Hematopoietic multipotent progenitor cell treated with erythropoietin and hydrocortisone succinate and interleukin-3 and kit ligand, for 4 days (in vitro differentiated cells): ENCODE measurements at places on chromosomes 4 and X.
A peak's percentile ranks its signal among the peaks of the same experiment; 100 is the strongest.

DNA sequence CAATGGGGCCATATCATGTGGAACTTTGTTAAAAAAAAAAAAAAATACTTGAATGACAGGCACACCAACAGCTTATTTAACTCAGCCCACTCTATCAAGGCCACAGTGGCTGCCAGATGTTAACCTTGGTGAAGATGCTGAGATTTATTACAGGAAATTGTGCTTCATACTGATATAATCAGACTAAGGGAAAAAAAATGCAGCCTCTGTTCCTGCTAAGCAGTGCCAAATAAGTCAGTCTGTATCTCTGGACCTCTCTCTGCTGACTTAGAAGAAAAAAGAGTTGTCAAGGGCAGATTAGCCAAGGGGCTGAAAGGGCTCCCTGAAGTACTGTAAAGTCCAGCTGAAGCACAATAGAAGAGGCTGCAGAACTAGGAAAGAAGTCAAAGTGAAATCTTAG lies 677.7 kb upstream of the HTR2C start:
- DNase-seq = peak; percentile 56

DNA sequence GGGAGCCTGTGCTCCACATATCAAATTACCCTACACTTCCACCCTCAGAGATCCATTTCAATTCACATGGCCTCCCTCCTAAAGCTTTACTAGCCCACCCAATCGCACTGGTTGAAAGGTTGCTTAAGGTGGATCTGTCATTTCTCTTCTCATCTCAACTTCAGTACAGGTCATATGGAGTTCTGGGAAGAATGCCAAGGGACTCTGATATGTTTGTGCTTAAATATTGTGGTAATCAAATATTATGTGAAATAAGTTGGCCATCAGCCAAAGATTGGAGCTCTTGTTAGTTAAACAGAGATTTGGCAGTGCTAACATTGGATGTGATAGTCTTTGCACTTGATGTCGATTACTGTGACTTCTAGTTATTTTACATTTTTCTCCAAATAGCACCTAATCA lies 20.5 kb downstream of the SEPTIN6 start:
- DNase-seq = no peak

GRCh38 chr4:153160821-153161220 lies 43.4 kb upstream of the TRIM2 start:
- DNase-seq = no peak

DNA sequence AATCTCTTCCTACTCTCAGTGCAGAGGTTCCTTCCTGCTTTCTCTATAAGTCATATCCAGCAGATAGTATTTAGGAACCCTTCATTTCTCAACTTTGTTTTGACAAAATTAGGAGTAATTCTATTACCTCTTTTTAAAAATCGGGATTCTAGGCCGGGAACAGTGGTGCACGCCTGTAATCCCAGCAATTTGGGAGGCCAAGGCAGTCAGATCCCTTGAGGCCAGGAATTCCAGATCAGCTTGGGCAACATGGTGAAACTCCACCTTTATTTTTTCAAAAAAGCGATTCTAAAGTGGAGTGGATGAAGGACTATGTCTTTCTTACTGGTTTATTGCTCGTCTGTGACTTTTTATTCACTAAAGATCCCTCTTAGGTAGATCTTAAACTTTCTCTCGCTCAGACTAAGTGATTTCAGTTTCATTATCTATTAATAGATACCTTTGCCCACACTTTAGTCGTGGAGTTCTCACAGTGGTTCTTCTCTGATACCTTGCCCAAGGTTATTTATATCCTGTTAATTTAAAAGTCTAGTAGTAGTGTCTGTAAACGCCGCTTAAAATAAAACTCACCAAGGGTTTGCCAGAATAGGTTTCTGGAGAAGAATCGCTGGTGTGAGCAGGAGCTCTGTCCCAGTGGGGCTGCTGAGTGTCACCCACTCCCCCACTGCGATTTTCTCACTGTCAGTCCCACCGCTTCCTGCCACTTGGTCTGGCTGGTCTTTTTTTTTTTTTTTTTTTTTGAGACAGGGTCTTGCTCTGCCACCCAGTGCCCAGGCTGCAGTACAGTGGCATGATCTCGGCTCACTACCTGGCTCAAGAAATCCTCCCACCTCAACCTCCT lies 27.0 kb upstream of the TMEM131L start:
- no peak for DNase-seq

GRCh38 chrX:20594985-20595384 lies 328.3 kb upstream of the RPS6KA3 start:
- no peak for DNase-seq

DNA sequence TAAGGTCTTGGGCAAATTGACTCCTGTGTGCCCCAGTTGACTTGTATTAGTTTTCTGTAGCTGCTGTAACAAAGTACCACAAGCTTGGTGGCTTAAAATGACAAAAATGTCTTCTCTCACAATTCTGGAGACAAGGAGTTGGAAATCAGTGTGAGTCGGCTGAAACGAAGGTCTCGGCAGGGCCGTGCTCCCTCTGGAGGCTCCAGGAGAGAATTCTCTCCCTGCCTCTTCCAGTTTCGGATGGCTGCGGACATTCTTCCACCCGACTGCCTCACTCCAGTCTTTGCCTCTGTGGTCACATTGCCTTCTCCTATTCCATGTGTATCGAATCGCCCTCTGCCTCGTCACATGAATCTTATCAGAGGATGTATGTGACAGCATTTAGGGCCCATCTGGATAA lies 66.0 kb upstream of the PHOX2B start:
- no peak for DNase-seq

GRCh38 chrX:103464072-103464773 lies 55.1 kb downstream of the RAB40A start:
- DNase-seq = peak; percentile 62

DNA sequence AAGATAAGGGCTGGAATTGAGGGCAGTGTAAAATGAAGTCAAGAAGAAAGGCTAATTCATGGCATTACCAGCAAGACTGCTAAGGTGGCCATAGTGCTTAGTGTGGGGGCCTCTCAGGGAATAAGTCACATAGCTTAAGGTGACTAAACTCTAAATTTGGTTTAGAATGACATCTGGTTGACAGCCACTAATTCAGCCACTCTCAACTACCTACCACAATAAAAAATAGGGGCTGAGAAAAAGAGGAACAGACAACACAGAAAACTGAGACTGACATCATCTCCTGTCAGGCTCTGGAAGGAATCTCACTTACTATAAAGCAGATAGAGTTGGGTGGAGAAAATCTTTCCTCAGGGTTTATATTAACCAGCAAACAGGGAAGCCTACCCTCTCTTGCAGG lies 96.9 kb downstream of the CHRDL1 start:
- peak; percentile 6 for DNase-seq

DNA sequence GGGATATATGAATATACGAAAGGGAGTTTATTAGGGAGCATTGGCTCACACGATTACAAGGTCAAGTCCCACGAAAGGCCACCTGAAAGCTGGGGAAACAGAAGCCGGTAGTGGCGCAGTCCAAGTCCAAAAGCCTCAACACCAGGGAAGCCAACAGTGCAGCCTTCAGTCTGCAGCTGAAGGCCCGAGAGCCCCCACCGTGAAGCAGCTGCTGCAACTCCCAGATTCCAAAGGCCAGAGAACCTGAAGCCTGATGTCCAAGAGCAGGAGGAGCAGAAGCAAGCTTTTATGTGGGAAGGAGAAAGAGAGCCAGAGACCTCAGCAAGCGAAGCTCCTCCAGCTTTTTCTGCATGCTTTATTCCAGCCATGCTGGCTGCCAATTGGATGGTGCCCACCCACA lies 275.8 kb downstream of the PTTG2 start:
- DNase-seq = no peak
